HepG2 (cell line): ENCODE measurements at places on chromosomes 2 and 18. TPM values are rescaled to one million over a fixed set of nuclear protein-coding genes. Genes with fewer than 3 reads are reported as not detected.
A peak's percentile ranks its signal among the peaks of the same experiment; 100 is the strongest.

Gene CAPN14
- not detected in 2 replicates for polyA plus RNA-seq

GRCh38 chr2:98547092-98547790 is 61.1 kb downstream of the COA5 start:
- H3K4me3 ChIP-seq = no peak overlapping the region
- no peak for DNase-seq
- 0 out of 2 replicates have a peak, but pooled peaks cover 4% of the 10 kb centered on the region for H3K4me1 ChIP-seq
- H3K36me3 ChIP-seq = peaks cover 25% of the 10 kb centered on the region; the same call in 2 of the 3 replicates
- H3K27ac ChIP-seq = no peak overlapping the region

- no peaks in the 10 kb centered on the region; the same call in 1 of the 2 replicates for H3K4me1 ChIP-seq
- DNase-seq = no peak
- H3K36me3 ChIP-seq = no peaks in the 10 kb centered on the region
- H3K27me3 ChIP-seq = peaks cover 25% of the 10 kb centered on the region
- H3K4me3 ChIP-seq = no peak overlapping the region
Observed at GRCh38 chr18:8654503-8655451, 45.5 kb downstream of the RAB12 start.

Gene GPR39
- polyA plus RNA-seq = 0.16 and 0.55 TPM in 2 replicates

GRCh38 chr18:49276680-49277079 is 183.8 kb downstream of the DYM start:
- no peaks in the 10 kb centered on the region for H3K27me3 ChIP-seq
- no peaks in the 10 kb centered on the region for H3K4me1 ChIP-seq
- DNase-seq = no peak
- no peak overlapping the region for H3K27ac ChIP-seq
- H3K4me3 ChIP-seq = no peak overlapping the region
- H3K36me3 ChIP-seq = no peaks in the 10 kb centered on the region

Gene TMEM247
- polyA plus RNA-seq = not detected in 2 replicates

Gene CPS1
- polyA plus RNA-seq = 17.6 and 24.4 TPM in 2 replicates

DNA sequence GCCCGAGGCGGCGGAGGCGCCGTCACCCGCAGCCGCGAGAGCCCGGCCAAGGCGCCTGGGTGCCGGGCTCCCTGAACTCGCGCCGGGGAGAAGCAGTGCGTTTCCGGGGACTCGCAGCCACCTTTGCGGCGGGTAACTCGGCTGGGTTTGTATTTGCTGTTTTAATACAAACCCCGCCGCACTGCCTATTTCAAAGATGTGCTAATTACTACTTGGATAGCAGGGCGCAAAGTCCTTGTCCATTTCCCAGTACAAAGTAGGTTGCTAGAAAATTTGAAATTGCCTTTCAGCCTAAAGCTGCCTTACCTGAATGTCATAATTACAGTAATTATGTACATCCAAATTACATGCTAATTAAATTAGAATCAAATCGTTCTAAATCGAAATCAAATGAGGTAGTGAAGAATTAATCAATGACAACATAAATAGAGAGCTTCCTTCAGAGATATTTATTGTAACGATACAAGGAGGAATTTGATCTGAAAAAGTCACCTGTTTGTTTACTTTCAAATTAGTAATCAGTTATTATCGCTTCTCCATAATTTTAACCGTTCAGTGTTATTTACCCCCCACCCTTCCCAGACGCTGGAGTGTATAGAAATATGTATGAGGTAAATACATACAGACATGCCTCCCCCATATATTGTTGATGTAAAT is 8.1 kb downstream of the SP9 start:
- peaks cover 69% of the 10 kb centered on the region for H3K27me3 ChIP-seq
- DNase-seq = no peak
- peaks cover 52% of the 10 kb centered on the region for H3K4me1 ChIP-seq
- H3K36me3 ChIP-seq = no peaks in the 10 kb centered on the region
- peak overlapping the region; percentile 69; the same call in 1 of the 2 replicates for H3K4me3 ChIP-seq

- 0 out of 3 replicates have a peak, but pooled peaks cover 3% of the 10 kb centered on the region for H3K36me3 ChIP-seq
- no peak overlapping the region for H3K27ac ChIP-seq
- DNase-seq = no peak
- H3K4me1 ChIP-seq = no peaks in the 10 kb centered on the region
- H3K4me3 ChIP-seq = no peak overlapping the region
Observed at GRCh38 chr2:199273042-199273511, 184.7 kb downstream of the SATB2 start.

Gene LYG2
- polyA plus RNA-seq = 0.18 and 0.42 TPM in 2 replicates
